ENCODE measurements at places on chromosomes 13 and 19.
A peak's percentile ranks its signal among the peaks of the same experiment; 100 is the strongest.

DNA sequence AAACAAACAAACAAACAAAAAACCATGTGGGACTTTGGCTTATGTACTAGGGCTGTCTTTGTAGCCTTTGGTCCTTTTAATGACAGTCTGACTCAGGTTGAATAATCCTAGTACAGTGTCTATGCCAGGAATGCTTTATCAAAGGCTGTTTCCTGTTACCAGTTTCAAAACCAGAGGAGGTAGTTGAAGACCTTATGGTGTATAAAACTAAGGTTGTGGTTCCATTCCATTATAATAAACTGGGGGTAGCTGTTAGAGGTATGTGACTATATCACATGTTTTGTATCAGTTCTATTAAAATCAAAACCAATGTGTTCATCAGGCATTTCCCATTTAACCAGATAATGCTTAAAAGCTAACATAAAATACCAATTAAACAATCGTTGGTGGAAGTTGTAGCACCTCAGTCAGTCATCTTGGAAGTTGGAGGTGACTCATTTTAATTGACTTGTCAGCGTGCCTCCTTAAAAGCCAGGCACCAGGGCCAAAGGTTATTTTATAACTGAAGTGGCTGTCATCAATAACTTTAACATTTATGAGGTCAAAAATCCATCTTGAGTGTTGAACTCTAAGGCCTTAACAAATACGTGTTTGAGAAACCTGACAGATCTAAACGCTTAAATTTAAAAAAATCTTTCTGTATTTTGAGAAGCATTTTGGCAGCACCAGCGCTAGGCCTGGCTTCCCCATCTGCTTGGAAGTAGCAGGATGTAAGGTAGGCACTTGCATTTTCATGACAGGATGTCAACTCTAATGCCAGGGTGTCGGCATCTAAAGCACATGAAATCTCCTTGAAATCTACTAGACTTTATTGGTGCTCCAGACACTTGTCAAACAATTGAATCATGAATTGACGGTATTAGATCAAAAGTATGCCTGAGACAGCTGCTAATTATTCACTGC, 162.5 kb downstream of the LMO7 start:
- DNase-seq = no peak

DNA sequence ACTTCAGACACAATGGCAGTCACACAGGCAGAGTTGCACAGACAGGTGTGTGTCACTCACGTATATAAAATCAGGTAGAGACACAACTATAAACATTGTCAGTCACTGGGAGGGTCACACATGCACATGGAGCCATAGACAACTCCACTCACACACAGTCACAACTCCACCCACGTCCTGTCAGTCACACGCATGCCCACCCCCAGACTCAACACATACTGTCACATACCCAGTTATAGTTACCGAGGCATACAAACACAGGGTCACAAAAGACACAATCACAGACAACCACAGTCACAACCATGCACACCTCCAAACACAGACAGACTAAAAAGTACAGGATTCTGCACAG, 1.5 kb downstream of the NUMBL start:
- peak; percentile 29 for DNase-seq

GRCh38 chr13:95404141-95404882, 103.1 kb upstream of the ABCC4 start:
- DNase-seq = peak; percentile 89

DNA sequence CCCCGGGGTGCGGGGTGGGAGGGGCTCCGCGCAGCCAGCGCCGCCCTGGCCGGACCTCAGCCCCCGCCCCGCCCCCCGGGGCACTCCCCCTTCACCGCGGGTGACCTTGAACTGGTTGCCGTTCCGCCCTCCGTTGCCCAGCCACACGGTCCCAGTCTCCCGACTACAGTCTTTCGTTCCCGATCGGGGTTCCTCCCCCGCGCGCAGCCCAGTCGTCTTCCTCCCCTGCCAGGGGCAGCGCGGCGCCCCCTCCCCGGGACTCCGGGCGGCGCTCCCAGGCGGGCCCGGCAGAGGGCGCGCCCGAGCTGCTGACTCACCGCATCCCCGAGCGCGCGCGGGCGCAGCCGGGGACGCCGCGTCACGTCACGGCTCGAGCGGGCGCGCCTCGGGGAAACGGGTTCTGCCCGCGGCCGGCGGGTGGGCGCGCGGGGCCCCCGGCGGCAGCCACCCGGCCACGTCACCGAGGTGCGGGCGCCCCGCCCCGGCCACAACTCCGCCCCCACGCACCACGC, 459 bp downstream of the MIDN start:
- DNase-seq = peak; percentile 90

GRCh38 chr19:56306016-56306415, 8.6 kb downstream of the ZSCAN5A start:
- no peak for DNase-seq

- no peak for DNase-seq
These were observed 109.4 kb downstream of the RFC3 start for GRCh38 chr13:33927315-33927714.

DNA sequence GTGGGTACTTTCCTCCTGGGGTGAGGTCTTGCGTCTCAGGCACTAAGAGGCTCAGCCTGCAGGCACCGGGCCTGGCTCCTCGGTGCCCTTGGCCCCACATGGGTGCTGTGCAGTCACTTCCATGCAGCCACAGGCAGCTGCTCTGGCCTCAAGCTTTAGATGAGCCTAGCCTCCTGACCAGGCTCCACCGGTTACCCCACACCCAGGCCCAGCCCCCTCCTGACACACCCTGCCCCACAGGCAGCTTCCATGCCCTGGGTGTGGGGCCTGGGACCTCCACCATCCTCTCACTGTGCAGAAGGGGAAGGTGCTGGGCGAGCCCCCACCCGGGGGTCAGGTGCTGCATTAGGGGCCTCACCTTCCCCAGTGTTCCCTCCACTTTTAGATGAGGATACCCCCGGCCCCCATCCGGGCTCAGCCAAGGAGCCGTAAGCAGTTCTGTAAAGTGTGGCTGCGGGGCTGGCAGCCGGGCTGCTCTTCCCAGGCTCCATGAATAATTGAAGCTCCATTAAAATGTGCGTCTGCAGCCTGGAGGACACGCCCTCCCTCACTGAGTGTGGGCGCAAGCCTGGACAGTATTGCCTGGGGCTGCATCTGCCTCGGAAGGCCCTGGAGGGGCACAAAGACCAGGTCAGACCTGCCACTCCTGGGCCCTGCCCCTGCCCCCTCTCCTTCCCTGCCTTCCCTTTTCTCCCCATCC, 72.5 kb upstream of the KCTD15 start:
- no peak for DNase-seq

DNA sequence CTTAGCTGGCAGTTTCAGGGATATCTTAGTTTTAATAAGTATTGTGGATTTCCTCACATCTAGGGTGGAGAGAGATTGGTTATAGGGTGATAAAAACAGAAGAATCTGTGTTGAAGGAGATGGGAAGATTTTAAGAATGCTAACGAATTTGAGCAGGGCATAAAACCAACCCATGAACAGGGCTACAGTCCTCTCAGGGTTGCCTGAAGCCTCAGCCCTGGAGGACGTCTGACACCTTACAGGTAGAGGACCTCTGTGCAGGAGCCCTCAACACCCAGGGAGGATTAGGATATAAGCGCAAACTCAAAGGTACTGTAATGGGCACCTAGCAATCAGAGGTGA, 461 bp upstream of the WASF3 start:
- DNase-seq = no peak

- DNase-seq = no peak
These were observed 473 bp downstream of the TMIGD2 start for GRCh38 chr19:4301590-4302242.

DNA sequence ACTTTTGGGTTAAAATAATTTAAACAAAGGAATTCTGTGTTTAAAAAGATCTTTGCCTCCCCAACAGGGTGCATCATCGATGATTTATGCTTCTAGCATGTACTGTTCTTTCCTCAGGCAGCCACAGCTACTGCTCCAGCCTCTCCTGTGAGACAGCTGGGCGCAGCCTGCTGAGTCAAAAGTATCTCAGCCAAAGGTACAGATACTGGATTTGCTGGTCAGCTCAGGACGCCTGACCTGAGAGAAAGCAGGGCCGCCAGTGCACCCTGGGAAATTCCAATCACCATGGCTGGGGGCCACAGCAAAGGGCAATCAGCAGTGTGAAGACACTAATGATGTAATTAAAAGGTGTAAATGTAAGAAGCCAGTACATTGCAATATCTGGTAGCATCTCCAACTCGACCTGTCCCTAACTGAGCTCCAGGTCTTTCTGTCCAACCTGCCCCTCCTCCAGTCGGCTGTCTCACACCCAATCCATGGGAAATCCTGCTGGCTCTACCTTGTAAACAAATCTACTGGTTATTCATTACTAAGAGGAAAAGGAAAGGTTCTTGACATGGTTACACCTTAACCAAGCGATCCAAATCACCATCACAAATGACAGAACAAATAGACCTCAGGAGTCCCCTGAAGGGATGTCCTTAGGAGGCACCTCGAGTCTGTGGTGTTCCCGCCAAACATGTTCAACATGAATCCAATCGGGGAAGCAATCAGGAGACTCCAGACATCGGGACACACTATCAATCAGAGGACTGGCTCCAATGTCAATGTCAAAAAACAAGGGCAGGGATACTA, 7.3 kb downstream of the OPA3 start:
- DNase-seq = no peak

DNA sequence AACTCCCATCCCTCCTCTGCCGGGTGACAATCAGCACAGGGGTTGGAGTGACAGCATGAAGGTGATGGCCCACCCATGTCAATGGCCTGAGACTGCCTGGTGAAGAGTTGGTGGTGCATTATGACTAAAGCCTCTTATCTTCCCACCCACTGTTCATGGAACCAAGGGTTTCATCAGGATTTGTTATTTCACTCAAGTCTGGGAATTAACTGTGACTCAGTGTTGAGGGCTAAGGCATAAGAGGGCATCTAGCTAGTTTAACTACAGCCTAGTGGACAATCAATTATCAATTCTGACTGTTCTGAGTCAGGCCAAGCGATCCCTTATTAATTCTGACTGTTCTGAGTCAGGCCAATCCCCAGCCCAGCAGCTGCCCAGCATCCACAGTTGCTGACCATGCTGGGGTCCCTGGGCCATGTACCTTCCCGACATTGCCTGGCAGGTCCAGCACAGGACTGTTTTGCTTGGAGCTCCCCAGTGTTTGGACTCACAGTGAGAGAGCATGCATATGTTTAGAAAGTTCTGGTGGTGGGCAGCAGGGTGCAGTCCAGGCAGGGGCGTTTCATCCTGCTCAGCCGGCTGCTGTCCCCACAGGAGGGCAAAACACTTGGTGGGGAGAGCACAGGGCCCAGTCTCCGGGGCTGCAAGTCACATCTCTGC, 65.5 kb downstream of the RASL11A start:
- no peak for DNase-seq

DNA sequence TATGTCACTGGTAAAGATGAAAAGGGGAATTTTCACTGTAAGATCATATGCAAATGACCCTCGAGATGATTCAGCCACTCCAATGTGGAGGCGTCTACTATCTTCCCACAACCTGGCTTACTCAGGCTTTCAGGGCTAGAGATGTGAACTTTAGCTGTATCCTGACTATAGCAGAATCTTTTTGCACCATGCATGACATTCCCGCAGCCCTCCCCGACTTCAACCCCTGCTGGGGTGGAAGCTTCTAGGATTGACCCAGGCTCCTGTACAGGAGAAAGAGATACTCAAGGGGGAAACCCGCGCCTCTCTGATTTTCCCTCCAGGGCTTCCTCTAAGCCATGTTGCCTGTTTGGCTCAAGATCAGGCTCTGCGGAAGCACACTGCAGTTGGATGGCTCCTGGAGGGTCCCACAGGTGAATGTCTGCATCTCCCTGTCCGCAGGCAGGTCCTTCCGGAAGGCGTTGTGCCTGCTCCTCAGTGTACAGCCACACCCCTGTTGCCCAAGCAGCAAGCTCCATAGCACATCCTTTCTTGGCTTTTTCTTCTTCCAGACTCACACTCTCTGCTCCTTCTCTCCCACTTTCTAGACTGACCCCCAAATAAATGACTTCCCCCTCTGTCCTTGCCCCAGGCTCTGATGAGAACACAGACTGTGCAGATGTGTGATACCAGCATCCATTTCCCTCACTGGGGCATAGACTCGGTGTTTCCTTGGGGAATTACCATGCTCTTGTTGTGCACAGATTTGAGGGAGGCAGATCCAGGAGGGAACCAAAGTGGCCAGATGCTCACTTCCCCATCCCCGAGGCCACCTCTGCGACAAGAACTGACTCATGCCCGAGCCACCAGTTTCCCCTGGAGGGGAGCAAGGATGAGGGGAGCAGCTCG, 29.1 kb upstream of the POP4 start:
- no peak for DNase-seq

DNA sequence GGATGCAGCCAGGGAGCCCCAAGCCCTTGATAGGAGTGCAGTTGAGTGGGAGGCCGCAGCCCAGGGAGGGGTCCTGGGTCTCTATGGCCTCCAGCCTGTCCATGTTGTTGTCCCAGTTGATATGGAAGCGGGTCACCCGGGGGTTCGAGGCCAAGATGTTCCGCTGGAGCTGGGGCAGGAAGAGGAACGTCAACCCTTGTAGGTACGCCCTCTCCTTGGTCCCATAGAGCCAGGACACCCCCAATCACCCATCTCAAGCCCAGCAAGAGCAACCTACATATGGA, 2.9 kb upstream of the PRKACA start:
- DNase-seq = no peak

GRCh38 chr13:80921541-80921940, 580.6 kb upstream of the SPRY2 start:
- no peak for DNase-seq
